ENCODE measurements at places on chromosomes 7 and 10. TPM values are rescaled to one million over a fixed set of nuclear protein-coding genes. Genes with fewer than 3 reads are reported as not detected.

GRCh38 chr10:29736366-29737073, 101.7 kb upstream of the SVIL start:
- peak; percentile 72 for DNase-seq

DNA sequence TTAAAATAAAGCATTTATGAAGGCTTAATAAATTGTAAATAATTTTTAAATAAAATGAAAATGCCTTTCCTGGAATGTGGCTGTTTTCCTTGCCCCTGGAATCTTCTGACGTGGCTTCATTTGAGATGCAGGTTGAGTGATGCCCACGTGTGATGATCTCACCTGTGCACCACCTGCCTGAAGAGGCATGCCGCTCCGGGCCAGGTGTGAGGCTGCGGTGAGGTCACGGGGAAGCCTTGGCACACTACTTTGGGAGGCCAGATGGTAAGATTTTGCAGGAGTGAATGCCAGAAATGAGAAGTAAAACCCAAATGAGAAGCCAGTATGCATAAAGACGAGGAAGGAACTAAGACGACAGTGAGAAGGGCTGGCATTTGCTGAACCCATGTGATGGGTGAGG, 36.2 kb downstream of the GOT1 start:
- DNase-seq = peak; percentile 29

Gene ZNF398
- total RNA-seq = 17.5 TPM

DNA sequence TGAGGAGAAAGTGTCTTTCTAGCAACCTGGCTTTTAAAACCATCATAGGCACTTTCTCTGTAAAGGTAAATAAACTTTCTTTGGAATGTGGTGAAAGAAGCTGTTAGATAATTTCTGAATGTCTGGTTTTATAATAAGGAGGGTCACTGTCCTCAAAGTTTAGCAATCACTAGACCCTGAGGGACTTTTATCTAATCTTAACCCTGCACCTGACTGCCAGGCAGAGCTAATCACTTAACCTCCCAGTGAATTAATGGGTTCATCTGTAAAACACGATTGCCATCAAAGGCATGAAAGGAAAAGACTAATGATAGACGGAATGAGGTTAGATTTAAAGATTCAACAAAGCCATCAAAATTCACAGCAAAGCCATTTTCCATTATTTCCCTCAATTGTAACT, 553.8 kb downstream of the GRM8 start:
- DNase-seq = no peak

- DNase-seq = peak; percentile 70
Measured at GRCh38 chr10:4662576-4663161, 163.3 kb upstream of the AKR1E2 start.

- DNase-seq = no peak
Measured at GRCh38 chr7:1855725-1856160, 185.7 kb downstream of the ELFN1 start.

- peak; percentile 82 for DNase-seq
Measured at GRCh38 chr7:100467638-100468373, 3.7 kb upstream of the SPACDR start.

Gene CPN1
- not detected for total RNA-seq

DNA sequence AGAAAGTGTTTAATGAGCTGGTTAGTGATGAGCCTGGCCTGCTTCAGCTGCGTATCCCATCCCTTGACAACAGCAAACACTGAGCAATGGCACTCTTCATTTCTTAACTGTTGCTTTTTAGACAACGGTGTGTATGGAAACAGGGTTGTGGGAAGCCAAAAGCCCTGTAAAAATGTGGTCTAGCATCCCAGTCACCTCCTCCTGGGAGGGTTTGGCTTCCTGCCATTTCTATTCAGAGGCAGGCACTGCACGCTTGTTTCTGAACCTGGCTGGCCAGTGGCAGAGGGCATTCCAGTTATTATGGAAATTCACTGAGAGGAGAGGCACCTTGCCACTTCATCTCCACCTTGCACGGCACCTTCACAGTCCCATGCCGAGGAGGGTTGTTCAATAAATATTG, 123.0 kb upstream of the ADARB2 start:
- peak; percentile 5 for DNase-seq

Gene MOGAT3
- not detected for total RNA-seq

- no peak for DNase-seq
Measured at GRCh38 chr10:17536221-17536620, 81.0 kb downstream of the HACD1 start.

DNA sequence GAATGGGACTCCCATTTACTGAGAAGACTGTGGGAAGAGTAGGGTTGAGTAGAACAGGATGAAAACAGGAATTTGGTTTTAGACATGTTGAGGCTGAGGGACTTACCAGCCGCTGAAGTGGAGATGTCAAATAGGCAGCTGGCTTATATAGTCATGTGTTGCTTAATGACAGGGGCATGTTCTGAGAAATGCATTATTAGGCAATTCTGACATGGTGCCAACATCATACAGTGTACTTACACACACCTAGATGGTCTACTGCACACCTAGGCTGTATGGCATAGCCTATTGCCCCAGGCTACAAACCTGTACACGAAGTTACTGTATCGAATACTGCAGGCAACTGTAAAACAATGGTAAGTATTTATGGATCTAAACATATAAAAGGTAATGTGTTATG, 17.5 kb downstream of the ARL3 start:
- DNase-seq = no peak

DNA sequence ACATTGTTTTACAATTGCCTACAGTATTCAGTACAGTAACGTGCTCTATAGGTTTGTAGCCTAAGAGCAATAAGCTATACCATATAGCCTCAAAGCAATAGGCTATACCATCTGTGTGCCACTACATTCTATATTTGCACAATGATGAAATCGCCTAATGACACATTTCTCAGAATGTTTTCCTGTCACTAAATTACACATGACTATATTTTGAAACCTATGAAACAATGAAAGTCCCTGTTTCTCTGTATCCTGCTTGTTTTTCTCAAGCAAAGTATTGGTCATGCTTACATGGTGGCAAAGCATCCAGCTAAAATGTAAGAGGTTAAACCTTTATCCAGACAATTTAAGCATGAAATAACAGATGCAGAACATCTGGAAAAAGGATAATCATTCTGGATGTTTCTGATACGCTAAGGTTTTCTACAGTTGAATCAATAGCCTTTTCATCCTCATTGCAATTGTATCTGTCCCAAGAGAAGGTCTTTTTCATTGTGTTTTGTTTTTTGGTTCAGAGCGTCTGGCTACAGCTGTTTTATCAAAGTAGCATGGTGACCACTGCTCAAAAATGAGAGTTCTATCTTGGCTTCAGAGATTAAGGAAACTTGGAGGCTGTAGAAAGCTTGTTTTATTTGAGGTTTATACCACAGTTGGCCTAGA, 81.7 kb downstream of the CSTF2T start:
- DNase-seq = peak; percentile 91

Gene VPS37D
- total RNA-seq = 4.2 TPM

GRCh38 chr10:97714401-97715258, 1.1 kb downstream of the MARVELD1 start:
- peak; percentile 94 for DNase-seq

DNA sequence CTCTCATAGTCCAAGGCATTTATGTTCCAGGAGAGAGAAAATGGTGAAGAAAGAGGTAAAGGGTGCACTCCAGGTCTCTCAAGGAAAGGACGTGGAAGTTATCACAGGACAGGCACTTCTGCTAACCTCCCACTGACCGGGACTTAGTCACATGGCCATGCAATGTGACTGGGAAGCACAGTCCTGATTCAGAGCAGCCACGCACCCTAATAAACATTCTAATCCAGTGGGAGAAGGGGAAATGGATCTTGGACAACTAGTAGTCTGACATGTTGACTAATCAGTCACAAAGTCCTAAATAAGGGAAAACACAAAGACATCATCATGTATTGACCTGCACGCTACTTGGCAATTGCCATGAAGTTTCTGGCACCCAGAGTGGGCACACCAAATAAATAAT, 417.5 kb upstream of the ZMIZ1 start:
- no peak for DNase-seq

DNA sequence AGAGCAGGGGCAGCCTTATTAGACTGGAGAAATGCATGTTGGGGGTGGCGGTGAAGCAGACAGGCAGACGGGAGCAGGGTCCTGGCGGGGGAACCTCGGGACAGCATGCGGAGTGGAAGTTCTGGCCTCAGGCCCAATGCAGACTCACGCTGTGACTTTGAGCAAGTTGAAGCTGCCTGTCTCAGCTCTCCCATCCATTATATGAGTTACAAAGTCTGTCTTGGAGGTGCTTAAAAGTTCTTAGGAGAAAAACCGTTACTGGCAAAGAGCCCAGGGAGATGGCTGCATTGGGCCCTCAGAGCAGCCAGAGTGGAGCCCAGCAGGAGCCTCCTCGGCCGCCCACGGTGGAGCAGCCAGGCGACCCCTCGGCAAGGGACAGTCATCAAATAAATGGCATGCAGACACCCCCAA, 509.5 kb downstream of the PLXNA4 start:
- peak; percentile 79 for DNase-seq

DNA sequence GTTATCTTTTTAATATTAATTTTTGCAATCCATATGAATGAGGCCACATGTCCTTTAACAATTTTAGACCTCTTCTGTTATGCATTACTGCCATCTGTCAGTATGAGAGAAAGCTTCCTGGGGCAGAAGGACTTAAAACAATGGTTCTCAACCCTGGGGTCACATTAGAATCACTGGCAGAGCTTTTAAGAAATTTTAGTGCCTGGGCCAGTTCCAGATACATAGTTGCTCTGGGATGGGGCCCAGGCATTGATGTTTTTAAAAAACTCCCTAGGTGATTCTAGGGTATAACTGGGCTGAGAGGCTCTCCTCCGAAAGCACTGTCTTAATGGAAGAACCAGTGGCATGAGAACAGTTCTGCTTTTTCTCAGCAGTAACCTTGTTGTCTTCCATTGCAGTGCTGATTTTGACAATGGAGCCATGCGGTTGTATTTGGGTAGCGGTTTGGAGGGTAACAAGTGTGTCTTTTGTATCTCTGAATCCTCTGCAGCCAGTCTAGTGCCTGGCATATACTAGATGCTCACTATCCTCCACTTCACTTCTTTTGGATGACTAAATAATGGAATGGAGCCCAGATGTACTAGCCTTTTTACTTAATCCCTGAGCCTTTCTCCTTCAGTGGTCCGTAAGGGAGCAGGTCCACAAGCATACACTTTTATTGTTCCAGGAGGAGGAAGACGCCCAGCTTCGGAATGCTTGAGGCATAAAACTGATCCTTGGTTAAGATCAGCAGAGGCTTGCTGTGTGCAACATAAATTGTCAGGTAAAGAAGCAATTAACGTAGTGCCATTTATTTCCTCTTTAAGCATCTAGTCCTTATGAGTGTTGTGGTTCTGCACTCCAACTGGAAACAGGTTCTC, 227.1 kb downstream of the AUTS2 start:
- peak; percentile 46 for DNase-seq

Gene OR6B1
- not detected for total RNA-seq

- DNase-seq = peak; percentile 57
Measured at GRCh38 chr7:148356303-148356702, 234.3 kb upstream of the C7orf33 start.

DNA sequence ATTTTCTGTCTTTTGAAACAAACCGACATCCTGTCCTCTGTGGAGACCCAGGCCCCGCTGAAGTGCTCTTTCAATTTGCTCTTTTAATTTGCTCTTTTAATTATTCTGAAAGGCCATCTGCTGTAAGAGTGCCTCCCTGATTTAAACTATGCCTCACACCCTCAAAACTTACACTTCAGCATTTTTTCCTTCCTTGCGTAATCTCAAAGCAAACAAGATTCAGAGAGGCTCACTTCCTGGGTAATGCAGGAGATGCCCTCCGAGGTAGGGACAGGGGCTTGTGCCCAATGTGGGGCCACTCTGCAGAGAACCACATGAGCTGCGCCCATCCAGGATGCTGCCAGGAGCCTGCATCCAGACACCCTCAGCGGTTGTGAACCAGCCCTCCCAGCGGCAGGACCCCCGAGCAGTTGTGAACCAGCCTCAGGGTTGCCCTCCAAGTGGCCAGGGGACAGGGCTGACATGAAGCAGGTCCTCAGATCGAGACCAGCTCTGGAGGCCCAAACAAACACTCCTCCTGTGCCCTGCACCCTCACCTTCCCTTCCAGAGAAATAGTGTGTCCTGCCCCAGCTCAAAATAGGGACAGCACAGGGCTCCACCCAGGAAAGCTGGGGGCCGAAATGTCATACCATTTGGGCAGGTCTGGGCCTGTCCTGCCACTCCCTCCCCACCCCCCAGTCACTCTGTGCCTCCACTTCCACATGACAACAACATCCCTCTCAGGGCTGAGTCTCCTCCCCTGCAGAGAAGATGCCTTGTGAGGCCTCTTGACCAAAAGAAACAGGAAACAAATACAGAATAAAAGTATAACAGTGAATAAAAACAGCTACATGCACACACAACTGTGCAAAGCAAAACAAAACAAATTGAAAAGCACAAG, 190.4 kb downstream of the PTPRN2 start:
- DNase-seq = peak; percentile 31

DNA sequence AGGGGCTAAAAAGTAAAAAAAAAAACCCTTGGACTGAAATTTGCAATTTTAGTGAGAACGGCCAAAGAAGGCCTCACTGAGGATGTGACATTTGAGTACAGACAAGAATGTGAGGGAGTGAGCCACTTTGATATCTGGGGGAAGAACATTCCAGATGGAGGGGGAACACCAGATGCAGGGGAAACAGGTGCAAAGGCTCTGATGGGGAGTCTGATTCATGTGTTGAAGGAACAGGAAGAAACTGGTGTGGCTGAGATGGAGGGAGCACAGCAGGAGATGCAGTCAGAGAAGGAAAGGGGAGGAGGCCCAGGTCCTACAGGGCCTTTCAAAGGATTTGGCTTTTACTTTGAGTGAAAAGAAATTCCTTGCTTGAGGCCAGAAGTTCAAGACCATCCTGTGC, 615.7 kb upstream of the NRP1 start:
- DNase-seq = peak; percentile 17

DNA sequence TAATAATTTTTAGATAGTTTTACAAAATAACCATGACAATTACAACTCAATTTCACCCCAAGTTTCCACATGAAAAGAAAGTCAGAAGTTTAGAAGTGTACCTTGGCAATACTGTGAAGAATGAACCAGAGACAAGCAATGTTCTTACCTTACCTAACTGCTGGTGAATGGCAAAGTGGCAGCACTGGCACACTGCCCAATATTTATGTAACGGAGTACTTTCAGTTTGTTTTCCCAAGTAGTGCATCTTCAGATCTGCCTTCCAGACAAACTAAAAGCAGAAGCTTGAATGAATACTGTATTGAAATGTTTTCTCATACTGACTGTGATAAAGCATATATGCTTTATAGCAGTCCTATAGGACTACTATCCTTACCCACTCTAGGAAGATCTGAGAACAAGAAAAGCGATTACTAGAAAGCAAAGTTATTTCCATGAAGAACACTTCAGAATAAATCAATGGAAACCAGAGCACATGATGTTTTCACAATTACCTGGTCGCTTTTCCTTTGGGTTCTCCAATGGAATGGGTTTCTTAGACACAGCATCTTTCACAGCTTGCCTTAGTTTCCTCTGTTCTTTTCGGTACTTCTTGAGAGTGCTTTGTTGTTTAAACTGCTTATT, 1.5 kb downstream of the NOC3L start:
- peak; percentile 14 for DNase-seq

Gene INA
- total RNA-seq = 1.0 TPM

Gene GRM3
- total RNA-seq = not detected

DNA sequence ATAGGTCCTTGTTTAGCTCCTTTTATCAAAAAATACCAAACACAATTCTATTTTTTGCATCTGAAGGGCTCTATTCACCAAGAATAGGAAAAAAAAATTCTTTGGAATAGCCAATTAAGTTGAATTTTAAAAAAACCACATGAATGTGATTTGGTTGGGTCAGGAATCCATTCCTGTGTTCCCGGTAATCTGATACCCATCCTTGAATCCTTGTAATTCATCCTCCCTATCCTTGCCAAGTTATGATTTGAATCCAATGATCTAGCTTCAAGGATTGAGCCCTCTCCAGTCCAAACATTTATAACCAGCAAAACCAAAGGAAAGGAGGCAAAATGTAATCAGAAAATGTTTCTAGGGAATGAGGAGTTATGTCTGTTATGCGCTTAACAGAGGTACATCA, 86.6 kb downstream of the CFAP58 start:
- no peak for DNase-seq
